ENCODE measurements at places on chromosomes 7 and 10.
A peak's percentile ranks its signal among the peaks of the same experiment; 100 is the strongest.

DNA sequence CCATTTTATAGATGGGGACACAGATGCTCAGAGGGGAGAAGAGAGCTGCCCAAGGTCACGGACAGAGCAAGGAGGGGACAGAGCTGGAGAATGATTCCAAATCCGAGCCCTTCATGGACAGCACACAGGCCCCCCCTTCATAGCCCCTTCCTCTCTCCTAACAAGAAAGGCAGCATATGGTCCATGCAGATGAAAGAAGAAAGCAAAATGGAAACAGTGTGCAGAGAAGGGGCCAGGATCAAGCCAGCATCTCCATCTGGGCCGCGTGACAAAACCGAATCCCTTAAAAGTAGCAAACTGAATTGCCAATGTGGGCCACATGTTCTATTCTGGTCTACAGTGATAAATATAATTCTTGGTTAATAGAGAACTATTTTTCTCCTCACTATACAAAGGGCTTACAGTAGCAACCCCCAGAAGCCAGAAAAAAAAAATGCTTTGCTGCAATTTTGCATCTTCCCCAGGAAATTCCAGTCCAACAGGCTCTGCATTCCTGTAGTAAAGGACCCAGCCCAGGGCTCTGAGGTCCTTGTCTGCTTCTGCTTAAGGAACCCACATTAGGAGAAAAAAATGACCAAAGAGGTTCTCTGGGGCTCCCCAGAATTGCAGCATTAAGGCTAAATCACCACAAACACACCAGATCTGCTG is 7.8 kb downstream of the CPXM2 start:
- DNase-seq: no peak

- no peak for DNase-seq
These were observed 4.4 kb upstream of the FAM107B start for GRCh38 chr10:14779001-14779651.

DNA sequence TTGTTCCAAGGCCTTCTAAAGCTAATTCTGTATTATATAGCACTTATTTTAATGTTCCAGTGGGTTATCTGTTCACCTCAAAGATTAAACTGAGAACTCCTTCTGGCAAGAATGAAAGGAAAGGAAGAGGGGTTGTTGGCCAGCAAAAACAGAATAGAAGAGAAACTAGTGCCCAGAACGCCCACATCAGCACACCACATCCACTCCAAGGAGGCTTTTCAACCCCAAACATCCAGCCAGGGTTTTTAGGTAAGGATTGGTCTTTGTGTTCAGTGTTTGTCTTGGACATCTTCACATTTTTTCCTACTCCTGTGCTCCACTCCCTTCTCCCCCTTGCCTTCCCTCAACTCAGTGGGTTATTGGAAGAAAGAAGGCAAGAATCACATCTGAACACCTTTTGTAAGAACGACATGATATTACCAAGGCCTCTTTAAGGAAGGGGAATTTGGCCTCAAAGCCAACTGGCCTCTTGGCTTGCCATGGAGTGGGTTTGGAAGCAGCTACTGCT is 55.8 kb downstream of the BICC1 start:
- DNase-seq: no peak

- DNase-seq: no peak
These were observed 58.5 kb downstream of the LCOR start for GRCh38 chr10:96890580-96890979.

DNA sequence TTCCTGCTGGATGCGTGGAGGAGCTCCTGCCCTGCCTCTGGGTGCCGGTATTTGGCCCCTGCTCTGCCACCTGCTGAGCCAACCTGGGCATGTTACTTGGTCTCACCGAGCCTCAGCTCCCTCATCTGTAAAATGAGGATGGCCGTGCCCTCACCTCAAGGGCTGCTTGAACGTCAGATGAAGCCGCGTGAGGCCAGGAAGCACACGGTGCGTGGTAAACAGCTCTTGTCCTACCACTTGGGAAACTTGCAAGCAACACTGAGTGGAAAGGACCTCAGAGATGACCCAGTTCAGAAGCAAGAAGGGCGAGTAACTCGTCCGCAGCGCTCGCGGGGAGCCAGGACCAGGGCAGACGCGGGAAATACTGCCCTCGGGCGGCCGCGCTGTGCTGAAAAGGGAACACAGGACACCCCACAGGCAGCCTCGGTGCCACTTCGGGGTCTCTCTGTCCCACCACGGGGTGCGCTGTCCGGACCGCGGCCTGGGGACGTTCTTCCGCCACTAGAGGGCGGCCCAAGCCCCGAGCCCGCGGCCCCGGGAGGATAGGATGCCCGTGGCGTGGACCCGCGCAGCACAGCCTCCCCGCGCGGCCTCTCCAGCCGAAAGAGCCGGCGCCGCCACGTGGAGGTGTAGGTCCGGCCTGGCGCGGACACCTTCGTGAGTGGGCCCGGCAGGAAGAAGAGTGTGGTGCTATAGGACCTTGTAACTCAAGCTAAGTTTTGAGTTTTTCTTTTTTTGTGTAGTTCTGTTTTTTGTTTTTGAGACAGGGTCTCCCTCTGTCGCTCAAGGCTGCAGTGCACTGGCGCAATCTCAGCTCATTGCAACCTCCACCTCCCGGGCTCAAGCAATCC is 94.1 kb downstream of the PRKAG2 start:
- DNase-seq: no peak

DNA sequence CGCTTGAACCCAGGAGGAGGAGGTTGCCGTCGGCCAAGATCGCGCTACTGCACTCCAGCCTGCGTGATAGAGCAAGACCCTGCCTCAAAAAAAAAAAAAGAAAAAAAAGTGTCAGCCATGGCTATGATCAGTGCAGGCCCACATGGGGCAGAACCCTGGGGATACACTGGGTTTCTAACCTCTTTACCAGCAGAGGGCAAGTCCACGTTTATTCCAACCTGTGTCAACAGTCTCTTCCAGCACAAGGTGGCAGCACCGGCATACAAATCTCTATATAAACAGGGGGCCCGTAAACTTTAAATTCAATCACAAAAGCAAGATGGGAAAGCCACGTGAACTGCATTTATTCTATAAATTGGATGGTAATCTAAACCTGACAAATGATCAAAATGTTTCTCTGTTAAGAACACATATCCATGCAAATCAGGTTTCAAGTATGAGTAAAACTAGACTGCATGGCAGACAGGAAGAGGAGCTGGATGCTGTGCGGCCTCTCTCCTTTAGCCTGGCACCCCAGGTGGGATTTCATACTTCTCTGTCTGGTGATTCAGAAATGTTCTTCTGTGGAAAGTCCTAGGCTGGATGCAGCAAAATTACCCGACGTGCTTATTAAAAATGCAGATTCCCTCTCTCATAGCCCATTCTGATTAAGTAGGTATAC is 60.0 kb upstream of the STEAP1B start:
- DNase-seq: peak; percentile 80

- no peak for DNase-seq
These were observed 64.9 kb downstream of the DAGLB start for GRCh38 chr7:6382817-6383216.

DNA sequence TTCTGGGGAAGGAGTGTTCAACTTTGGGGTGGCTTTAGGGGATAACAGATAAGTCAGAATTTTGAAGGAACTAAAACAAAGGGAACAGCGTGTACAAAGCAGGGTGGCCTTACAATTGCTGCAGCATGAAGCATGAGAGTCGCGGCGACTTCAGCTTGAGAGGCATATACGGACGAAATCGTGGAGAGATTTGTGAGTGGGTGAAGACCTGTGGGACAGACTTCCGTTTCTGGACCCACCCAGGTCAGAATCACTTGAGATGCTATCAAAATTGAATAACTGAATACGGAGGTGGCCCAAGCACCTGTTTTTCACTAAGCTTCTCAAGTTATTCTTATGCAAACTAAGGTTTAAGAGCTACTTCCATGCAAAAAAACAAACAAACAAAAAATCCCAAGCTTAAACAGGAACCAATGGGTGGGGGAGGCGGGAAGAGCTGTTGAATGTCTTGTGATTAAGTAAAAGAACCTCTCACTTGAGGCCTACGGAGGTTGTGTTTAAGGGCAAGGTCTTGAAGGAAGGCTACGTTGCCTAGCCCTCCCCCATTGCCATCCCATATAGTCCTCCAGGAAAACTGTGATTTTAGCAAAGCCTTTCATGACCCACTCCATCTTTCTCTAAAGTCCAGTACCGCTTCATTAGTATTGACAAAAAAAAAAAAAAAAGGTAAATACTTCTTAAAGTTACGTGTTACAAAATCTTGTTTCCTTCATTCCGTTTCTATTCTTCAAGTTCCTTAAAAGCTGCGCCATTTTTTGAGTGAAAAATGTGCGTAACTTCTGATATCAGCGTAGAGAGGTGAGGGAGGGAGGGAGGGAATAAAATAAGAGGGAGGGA is 1.3 kb upstream of the TRIM24 start:
- no peak for DNase-seq

- peak; percentile 44 for DNase-seq
These were observed 7.3 kb downstream of the LRRN3 start for GRCh38 chr7:111098011-111098925.

- DNase-seq: no peak
These were observed 171.6 kb upstream of the FOXP2 start for GRCh38 chr7:114242992-114243507.

GRCh38 chr10:132781556-132781955 is 4.4 kb downstream of the NKX6-2 start:
- no peak for DNase-seq

- DNase-seq: no peak
These were observed 106.9 kb downstream of the HOXA1 start for GRCh38 chr7:26988836-26989374.

DNA sequence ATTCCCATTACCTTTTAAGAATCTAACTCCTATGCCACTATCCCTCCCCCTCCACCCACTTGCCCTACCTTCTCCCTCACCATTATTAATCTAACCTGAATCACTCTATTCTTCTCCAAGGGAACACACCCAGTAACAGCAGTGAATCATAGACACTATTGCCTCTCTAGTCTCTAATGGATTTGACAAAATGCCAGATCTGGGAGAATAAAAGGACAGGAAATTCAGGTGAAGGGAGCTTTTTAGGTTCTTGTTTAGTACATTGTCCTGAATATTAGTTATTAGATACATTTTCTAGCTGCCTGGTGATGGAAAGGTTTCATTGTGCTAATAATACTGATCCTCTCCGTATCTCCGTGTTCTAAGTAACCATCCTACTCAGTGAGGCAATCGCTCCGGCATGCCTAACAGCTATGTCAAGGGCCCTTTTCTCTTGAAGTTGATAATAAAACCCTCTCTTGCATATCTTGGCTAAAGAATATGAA is 4.1 kb upstream of the SFR1 start:
- peak; percentile 36 for DNase-seq

- no peak for DNase-seq
These were observed 323.7 kb downstream of the CDK14 start for GRCh38 chr7:90919816-90920215.

DNA sequence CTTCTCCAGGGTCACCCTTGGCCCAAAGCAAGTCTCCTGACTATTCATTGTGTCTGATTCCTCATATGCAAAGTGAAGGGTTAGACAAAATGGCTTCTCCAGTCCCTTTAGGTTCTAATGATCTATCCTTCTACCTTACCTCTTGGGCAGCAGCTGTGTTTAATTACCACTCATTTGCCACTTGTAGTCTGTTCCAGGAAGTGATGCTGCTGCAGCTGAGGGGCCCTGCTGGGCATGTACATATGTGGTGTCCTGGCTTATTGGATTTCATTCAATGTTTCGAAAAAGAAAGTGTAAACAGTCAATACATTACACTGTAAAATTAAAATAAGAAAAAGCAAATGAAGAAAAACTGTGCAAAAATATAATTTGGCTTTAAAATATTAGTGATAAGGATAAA is 36.6 kb downstream of the SCIN start:
- peak; percentile 95 for DNase-seq

DNA sequence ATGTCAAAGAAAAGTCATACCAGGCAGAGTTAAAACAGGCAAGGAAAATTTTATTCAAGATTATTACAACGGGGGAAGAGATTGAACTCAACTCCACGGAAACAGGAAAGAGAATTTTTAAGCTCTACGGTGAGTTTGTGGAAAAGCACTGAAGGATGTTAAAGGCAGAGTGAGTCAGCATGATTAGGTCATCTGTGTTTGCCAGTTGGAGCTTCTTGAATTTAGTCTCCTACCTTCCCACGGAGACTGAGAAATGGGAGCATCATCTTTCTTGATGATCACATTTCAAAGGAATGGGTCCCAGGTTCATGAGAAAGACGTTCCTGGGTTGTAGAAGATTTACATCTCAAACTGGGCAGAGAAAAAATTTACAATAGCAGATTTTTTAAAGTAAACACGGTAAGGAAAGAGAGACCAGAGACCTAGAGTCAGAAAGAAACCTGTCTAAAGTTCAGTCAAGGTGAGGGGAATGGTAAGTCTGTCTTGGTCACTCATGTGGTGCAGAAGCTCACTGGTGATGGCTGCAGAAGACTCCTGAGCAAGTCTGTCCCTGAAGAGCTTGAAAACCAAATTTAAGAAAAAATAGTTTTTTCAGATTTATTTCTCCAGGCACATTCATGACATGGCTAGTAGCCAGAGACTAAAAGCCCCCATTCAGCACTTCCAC is 516.9 kb upstream of the LRRN3 start:
- no peak for DNase-seq

DNA sequence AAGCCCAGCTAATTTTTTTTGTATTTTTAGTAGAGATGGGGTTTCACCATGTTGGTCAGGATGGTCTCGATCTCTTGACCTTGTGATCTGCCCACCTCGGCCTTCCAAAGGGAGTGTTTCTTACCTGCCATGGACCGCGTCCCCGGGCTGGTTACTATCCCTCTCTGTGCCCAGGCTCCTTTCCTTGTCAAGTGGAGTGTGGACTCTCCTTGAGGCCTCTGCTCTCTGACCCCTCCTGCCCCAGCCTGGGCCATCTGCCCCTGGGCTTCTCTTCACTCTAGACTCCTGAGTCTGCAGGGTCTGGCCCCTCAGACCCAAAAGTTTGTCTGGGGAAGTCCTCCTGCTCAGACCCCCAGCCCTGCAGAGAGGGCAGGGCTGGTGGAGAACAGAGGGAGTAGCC is 20.7 kb downstream of the NEURL1 start:
- no peak for DNase-seq

DNA sequence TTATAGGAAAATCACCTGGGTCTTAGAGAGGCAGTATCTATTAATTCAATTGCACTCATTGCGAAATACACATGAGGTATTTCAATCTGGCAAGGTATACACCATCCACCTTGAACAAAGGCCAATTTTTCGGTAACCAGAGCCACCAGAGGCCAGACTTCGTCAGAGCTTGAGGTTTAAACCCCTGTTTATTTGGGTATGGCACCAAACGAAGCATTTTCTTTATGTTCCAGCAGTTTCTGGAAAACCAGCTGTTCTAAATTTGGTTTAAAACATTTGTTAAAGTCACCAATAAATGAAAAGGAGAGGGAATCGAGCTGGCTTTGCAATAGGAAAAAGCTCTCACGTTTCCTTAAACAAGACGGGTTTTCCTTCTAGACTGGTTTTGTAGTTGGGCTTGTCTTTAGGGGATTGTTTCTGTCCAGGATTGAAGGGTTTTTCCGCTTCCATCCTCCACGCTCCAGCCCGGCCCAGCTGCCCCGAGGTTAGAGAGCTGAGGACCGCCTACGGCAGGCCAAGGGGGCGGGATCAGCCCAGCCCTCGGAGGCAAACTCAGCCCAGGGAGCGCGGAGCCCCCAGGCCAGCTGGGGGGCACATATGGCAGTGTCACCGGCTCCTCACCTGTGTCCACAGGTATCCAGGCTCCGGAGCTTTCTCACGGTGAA is 539.4 kb upstream of the MGMT start:
- no peak for DNase-seq

- DNase-seq: no peak
These were observed 290.3 kb downstream of the TNS3 start for GRCh38 chr7:47291461-47292081.

GRCh38 chr7:26156451-26157420 is 4.7 kb downstream of the NFE2L3 start:
- DNase-seq: no peak

- no peak for DNase-seq
These were observed 105.0 kb downstream of the ADAM12 start for GRCh38 chr10:126283307-126283706.

Measured in NCI-H345 (cell line).